ENCODE measurements at places on chromosomes 1 and 21.
A peak's percentile ranks its signal among the peaks of the same experiment; 100 is the strongest.

DNA sequence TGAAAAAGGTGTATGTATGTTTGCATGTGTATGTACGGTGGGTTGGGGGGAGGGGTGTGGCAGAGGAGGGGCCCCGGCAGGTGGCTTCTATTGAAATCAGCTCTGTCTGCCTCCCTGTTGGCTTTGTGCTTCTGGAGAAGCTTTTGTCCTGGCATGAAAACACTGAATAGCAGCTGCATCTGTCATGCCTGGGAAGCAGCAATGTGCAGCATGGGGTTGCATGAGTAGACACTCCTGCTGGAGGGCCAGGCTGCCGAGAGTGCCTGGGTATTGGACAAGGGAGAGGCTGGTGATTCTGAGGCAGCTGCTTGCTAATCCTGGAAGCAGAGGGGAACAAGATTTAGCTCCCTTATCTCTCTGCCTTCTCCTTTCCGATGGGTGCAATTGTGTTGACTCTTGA is 20.5 kb downstream of the MAPKAPK2 start:
- DNase-seq, result peak; percentile 68

GRCh38 chr1:225748529-225748928 is 29.1 kb upstream of the SRP9 start:
- no peak for DNase-seq

DNA sequence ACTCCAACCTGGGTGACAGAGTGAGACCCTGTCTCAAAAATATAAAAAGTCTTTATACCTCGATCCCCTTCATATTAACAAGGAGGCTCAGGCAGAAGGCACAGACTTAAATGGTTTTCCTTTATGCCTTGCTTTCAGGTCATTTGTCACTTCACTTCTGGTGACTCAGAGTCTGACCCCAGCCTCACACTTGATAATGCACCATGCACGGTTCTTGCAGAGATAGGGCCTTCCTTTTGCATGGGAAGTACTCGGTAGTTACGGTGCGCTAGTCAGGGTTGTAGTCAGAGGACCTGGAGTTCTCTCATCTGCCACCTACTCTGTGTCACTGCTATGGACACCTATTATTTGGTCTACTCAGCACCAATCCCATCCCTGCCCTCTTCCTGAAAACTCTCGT is 43.6 kb upstream of the BMP8B start:
- no peak for DNase-seq

DNA sequence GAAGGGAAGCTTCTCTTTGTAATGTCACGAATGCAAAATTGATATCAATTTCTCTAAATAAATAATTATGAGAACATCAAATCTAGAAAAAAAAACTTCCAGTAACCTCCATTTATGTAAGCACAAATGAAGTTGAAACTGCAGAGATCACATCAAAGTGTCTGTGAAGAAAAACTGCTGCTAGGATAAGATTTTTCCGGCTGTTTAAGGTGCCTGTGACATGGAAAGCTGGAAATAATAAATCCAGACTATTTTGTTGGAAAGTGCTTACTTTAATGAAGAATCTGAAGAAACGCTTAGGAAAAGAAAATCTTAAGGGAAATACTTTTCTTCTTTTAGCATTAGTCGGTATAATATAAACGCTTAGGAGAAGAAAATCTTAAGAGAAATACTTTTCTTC is 57.0 kb downstream of the CHRM3 start:
- DNase-seq, result no peak

DNA sequence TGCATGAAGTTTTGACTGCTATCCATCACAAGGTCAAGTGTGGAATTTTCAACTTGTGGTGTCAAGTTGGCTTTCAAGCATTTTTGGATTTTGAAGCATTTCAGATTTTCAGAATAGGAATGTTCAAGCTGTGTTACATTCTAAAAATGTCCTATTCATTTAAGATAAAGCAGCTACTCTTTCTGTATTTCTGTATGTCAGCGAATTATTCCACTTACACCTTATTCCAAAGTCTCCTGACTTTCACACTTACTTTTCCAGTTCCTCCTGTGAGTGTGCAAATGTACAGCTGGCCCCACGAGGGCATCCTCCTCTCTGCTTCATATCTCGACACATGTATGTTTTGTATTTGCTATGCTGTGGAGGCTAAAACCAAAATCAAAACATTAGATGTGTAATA is 51.9 kb downstream of the RC3H1 start:
- DNase-seq, result no peak

GRCh38 chr1:182604175-182605164 is at the start of gene RGS16:
Gene RGS16, minus strand, starts transcription at chr1:182604389. Its CDS starts 130 bp downstream, at chr1:182604259.
- peak; percentile 77 for DNase-seq

- DNase-seq, result peak; percentile 85
Measured at GRCh38 chr1:240712014-240712731, 100.2 kb upstream of the GREM2 start.

Data from fibroblast of skin of right quadriceps (primary cell).